Activated naive CD4-positive, alpha-beta T cell (primary cell): ENCODE measurements at places on chromosomes 3 and 15.

- no peak for DNase-seq
Observed at GRCh38 chr3:18354701-18355100, 70.4 kb downstream of the SATB1 start.

DNA sequence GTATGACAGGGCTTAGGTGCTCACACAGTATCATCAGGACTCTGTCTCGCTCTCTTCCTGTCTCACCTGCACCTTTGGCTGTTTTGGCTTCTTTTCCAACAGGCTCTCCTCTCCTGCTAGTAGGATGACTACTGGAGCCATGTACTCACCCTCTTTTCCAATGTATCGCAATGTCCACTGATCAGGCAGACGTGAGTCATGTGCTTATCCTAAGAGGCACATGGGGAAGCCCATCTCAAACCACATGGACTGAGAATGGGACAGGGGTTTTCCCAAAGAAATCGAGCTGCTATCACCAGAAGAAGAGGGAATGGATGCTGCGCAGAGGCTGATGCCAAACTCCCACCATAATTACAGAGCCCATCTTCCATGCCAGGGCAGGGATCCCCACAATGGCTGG lies 180.6 kb downstream of the IL5RA start:
- no peak for DNase-seq

DNA sequence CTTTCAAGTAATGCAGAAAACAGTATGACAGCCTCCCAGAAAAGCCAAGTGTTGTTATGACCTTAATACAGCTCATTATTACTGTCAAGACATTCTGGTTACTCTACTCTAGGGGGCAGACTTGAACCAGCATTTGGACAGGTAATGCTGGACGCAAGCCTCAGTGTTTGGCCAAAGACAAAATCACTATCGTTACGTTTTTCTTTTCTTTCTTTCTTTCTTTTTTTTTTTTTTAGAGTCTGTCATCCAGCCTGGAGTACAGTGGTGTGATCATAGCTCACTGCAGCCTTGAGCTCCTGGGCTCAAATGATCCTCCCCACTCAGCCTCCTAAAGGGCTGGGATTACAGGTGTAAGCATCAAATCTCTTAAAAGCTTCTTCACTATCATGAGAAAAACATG lies 29.4 kb upstream of the TMEM45A start:
- no peak for DNase-seq

GRCh38 chr15:65146438-65146837 lies 12.8 kb upstream of the PDCD7 start:
- DNase-seq, result no peak

DNA sequence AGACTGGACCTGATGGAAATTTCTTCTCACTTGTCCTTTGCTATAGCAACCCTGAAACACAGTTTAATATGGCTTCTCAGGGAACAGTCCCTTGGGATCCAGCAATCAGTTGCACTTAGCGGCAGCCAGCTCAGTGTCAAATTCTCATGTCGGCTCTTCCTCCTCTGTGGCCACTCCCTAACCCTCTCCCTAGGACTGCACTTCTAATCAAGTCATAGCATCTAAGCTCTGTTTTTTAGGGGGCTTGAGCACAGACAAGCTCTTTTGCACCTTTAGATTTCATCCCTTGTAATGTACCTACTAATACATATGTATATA lies 250.5 kb upstream of the TLE3 start:
- DNase-seq, result no peak

GRCh38 chr3:5181469-5182141 lies 5.9 kb upstream of the EDEM1 start:
- no peak for DNase-seq

GRCh38 chr3:179953993-179954870 lies 82.5 kb downstream of the PEX5L start:
- no peak for DNase-seq

- no peak for DNase-seq
Observed at GRCh38 chr15:41139619-41140018, 23.5 kb upstream of the INO80 start.

GRCh38 chr3:146529021-146529420 lies 15.4 kb downstream of the PLSCR1 start:
- DNase-seq, result no peak

- DNase-seq, result no peak
Observed at GRCh38 chr3:125000661-125001060, 55.1 kb downstream of the HEG1 start.

DNA sequence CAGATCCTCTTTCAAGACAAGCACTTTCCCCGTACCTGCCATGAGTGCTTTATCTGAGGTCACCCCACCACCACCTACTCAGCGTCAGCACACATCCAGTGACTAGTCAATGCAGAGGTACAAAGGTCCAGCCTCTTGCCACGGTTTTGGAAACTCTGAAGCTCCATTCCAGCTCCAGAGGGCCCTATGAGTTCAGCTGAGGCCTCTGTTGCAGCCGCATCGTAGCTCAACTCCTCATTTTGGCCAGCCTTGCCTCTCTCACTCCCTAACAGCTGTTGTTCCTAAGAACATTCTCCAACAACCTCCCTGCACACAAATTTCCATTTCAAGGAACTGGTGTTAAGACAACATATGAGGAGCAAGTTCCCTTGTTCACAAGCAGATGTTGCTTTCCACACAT lies 405.1 kb upstream of the PROK2 start:
- DNase-seq, result no peak
